ENCODE measurements at places on chromosomes 3 and 15.
A peak's percentile ranks its signal among the peaks of the same experiment; 100 is the strongest.

DNA sequence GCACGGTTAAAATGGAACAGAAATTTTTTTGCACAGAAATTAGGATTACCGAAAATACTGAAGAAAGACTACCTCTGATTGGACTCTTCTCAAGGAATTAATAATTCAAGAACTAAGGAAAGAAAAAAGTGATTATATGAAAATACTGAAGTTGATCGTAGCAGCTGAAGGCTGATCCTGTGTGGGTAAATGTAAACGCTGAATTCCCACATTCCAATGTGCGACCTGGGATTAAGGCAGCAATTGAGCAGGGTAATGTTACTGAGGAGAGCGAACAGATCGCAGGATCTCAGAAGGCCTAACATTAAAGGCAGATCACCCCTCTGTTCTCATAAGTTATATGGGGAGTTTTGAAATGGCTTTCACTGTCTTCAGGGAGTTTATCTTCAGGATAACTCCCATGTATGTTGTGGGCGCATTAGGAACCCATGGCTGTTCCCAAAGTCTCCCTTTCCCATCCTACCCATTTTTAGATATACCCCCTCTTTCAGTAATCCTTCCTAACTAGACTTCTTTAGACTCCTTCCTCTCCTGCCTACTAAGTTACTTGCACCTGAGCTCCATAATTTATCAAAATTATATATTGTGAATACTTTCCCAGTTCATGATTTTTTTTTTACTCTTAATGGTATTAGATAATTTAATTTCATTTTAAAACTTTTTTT lies 1.0 kb upstream of the UBL7 start:
- DNase-seq, result no peak

DNA sequence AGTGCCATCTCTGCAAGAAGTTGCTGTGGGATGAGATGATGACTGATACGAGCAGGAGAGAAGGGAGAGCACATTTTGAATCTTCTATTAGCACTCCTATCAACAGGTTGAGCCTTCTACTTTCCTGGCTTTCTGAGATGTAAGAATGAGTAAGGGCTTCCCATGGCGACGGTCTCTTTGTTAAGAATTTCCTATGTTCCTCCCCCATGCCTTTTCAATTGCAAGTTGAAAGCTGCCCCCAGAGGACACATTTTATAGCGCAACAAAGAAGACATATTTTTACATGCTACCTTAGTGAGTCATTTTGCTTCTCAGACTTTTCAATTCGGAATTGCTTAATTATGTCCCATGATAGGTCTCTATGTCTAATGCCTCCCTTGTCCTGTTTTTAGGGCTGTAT lies 71.3 kb upstream of the LRTM1 start:
- DNase-seq, result peak; percentile 65

DNA sequence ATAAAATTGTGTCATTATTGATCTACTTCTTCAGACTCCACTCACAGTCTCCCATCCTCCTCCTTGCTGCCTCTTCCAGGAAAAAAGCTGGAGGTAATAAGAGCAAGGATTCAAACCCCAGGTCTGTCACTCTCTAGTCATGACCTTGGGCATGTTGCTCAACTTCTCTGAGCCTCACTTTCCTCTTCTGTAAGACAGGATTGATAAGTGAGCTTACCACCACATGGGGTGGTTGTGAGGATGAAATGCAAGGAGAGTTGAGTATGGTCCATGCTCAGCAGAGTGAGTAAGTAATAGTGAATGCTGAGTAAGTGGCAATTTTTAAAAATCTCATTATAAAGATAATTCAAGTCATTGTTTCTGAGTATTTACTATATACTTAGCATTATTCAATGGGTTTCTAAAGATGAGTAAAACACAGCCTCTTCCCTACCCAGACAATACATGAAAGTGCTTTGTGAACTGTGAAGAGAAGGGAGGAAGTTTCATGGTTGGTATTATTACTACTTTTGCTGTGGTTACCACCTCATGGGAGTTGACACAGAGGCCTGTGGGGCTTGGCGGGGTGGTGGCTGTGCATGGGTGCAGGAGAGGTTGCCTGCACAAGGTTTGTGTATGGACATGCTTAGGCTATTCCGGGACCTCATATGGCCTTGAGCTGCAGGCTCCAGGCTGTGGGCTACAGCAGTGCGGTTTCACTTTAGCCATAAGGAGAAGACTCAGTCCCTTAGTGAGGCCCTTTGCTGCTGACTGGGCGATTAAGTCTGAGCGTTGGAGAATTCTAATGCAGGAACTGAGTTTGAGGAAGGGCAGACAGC lies 30.0 kb downstream of the SLC6A11 start:
- no peak for DNase-seq

- DNase-seq, result no peak
Measured at GRCh38 chr3:179244878-179245277, 6.0 kb downstream of the KCNMB3 start.

DNA sequence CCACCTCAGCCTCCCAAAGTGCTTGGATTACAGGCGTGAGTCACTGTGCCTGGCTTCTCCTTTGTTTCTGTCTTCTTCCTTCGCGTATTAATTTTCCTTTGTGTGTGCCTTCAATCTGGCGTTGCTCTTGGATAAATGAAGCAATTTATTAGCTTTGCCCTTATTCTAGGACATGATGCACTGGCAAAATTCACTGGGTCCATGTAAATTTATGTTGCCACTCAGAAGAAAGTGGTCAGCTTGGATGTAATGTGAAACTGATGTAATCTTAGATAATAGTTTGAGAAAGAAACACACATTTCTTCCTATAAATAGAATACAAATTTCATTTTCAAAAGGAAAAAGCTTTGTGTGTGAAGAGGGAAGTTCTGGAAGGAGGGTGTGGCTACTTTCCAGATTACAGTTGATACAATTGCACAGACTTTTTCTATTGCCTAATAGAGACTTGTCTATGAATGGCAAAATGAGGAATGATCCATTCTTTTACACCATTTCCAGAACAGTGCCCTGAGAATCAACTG lies 23.3 kb upstream of the ATP1B3 start:
- peak; percentile 56 for DNase-seq

GRCh38 chr3:35296533-35296932 lies 342.8 kb upstream of the ARPP21 start:
- DNase-seq, result no peak

DNA sequence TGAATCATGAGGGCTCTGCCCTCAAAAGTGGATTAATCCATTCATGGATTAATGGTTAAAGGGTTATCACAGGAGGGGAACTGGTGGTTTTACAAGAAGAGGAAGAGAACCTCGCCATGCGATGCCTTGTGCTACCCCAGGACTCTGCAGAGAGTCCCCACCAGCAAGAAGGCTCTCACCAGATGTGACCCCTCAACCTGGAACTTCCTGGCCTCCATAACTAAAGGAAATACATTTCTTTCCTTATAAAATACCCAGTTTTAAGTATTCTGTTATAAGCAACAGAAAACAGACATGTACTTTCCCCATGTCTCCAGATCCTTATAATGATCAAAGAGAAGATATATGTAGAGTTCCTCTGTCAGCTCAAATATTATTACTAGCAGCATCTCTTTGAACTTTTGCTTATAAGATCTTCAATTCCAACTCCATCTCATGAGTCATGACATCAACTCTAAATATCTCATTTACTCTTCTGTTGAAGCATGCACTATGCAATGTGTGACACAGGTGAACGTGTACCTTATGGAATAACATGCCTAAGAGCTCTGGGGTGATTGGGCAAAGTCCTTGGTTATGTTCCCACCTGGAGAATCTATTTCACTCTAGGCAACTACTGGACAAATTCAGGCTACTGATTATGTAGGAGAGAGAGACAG lies 37.5 kb upstream of the ZBTB38 start:
- no peak for DNase-seq

GRCh38 chr3:124941771-124942170 lies 7.2 kb upstream of the MUC13 start:
- no peak for DNase-seq

DNA sequence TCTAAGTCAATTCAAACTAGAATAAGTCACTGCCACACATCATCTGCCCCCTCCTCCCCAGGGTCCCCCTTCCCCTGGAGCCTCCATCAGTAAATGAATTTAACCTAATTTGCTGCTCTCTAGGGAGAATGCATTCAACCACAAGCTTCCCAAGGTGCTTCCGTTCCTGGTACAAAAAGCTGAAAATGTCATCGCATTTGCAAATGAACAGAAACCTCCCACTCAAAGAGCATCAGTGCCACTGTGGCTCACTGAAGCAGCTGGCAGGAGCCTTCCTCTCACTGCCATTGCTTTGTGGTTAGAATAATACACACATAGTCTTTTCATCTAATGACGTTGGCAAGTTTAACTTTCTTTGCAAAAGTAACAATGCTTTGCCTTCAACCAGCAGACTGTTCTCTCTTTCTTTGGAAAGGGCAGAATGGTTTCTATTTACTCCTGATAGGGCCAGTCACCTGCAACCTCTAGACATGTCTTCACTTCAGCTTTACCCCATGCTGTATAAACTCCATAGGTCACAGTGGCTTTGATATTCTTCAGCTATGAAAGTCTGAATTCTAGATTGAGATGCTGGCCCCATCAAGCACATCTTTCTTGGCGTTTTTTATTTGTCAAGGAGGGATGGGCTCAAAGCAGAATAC lies 238.1 kb downstream of the CPNE4 start:
- no peak for DNase-seq

DNA sequence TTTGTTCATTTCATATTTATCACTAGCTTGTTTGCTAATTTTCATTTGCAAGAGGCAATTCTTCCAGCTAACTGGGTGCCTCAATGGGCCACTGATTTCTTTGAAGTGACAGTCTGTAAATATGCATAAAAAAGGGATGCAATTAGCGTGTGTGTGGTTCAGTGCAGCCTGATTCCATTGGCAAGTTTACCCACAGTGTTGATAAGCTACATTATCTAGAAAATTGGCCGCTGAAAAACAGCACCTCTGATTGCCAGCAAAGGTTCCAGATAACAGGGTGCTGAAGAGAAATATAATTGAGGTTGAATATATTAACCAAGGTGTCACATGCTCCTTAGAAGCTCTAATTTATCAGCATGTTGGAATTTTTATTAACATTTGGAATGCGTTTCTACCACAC lies 76.9 kb downstream of the SAMMSON start:
- no peak for DNase-seq

- DNase-seq, result no peak
Measured at GRCh38 chr3:146184241-146185015, 23.4 kb upstream of the PLOD2 start.

- DNase-seq, result no peak
Measured at GRCh38 chr3:35616346-35616745, 23.0 kb upstream of the ARPP21 start.

- DNase-seq, result peak; percentile 92
Measured at GRCh38 chr15:76163457-76164295, 103.9 kb downstream of the TMEM266 start.

- DNase-seq, result no peak
Measured at GRCh38 chr3:112407888-112408702, 75.1 kb downstream of the CD200 start.
